ENCODE measurements at places on chromosomes 7 and 10.
A peak's percentile ranks its signal among the peaks of the same experiment; 100 is the strongest.

DNA sequence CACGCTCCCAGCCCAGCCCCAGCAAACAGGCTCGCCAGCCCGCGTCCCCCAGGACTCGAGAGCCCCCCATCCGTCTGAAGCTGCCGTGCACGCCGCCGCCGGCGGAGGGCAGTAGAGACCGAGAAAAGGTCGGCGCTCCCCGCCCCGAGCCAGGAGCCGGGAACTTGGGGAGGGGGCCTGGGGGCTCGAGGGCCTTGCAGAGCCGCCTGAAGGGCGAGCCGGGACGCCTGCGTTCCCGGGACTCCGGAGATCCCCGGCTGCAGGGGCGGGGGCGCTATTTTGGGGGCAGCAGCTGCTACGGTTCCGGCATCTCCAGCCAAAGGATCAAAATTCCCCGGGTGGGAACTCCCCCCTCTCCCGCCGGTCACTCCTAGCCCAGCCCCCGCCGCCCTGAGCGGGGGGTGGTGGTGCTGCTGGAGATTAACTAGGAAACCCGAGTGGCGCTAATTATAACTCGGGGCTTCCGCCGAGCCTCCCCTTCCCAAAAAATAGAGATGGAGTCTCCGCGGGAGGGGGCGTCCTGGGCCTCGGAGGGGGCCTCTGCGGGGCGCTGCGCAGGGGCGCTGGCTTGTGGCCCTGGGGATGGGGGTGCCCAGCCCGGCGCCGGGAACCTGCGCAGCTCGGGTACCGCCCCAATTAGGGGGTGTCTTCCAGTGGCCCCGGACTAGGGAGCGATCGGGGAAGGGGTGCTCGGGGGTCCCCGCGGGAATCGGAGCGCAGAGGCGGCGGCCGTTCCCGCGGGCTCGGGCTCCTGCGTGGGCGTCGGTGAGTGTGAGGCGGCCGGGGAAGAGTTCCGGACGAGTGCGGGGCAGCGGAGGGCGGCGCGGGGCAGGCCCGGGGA is 608 bp downstream of the ACHE start:
- no peak for ATAC-seq

DNA sequence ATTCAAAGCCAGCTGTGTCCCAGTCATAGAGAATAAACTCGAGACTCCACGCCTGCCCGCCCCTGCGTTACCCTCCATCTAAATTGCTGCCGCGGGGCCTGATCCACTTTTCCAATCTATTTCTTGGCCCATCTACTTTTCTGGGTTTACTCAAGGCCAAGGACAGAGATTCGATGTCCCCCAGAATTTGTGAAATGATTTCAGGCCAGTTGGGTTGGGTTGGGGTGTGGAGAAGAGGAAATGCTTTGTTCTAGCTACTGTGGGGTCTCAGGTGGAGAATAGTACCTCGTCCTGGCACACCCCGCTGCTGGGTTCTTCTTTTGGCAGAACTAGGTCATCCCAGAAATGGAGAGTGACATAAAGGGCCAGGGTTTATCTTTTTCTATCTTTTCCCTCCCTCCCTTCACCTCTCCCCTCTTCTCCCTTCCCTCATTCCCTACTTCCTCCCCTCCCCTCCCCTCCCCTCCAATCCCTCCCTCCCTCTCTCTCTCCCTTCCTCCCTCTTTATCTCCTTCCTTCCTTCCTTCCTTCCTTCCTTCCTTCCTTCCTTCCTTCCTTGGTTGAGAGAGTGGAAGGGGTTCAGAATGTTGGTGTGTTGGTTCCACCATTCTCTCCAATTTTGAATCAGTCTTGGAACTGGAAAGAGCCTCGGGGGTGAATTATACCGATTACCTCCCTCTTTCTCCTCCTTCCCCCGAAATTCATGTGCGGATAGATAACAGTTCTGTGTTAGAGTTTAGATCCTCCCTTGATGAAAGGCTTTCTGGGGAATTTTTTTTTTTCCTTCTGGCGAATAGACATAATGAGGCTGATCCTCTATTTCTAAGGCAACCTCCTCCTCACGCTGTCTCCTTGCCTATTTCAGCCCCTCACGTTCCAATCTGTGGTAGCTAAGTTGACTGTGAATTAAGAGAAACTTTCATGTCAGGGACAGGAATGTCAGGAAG is 1.2 kb upstream of the TMEM229A start:
- ATAC-seq: no peak

- no peak for ATAC-seq
These were observed 3.1 kb downstream of the ABLIM1 start for GRCh38 chr10:114654822-114655575.

- no peak for ATAC-seq
These were observed 73.4 kb upstream of the ITPRID1 start for GRCh38 chr7:31440511-31440910.

DNA sequence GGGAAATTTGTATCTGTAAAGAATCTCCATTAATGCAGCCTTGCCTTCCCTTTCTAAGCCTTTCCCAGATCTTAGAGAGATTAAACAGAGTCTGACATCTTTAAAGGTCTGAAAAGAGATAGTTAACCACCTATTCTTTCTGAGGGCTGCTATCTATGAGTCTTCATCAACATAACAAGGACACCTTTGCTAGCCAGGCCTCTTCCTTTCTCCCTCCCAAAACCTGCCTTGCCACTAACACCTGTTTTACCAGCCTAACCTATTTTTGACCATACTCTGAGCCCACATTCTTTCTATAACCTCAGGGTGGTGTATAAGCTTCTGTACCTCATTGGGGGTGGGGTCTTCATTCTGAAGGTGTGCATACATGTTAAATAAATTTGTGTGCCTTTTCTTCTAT is 217.1 kb downstream of the IPMK start:
- ATAC-seq: no peak

GRCh38 chr7:132367004-132367403 is 209.3 kb downstream of the PLXNA4 start:
- no peak for ATAC-seq

GRCh38 chr7:155785536-155785935 is 26.7 kb downstream of the SHH start:
- peak; percentile 58 for ATAC-seq

DNA sequence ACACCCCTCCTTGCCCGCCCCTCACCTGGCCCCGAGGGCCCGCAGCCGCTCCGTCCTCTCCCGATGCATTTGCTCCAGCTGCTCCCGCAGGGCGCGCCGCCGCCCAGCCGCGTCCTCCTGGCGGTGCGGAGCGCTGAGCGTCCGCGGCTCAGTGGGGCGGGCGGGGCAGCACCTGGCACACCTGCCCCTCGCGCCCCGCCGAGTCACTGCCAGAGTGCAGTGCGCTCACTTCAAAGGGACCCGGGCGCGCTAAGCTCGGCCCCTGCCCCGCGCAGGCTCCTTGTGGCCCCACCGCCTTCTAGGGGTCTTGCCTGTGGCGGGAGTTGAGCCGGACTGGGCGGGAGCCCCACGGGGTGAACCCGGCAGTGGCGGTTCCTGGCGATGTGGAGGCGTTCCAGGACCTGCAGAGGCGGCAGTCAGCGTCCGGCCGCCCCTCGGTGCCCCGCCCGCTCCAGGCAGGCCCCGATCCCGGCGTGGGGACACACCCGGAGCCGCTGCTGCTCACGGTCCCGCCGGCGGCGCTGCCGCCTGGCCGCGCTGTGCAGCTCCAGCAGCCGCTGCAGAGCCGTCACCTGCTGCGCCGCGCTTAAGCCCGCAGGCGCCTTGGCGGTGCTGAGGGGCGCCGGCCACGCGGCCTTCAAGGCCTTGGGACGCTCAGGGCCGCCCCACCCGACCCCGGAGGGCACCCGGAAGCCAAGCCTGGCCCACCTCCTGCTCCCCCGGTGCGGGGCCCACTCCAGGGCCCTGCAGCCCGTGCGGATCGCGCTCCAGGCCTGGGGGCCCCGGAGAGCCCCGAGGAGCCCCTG is 6.7 kb downstream of the ATP6V1F start:
- peak; percentile 74 for ATAC-seq

Data from esophagus mucosa (tissue), 1 donor.